ENCODE measurements at places on chromosomes 11 and 22.
A peak's percentile ranks its signal among the peaks of the same experiment; 100 is the strongest.

GRCh38 chr11:123020968-123021367 lies 39.3 kb upstream of the BSX start:
- DNase-seq = no peak

DNA sequence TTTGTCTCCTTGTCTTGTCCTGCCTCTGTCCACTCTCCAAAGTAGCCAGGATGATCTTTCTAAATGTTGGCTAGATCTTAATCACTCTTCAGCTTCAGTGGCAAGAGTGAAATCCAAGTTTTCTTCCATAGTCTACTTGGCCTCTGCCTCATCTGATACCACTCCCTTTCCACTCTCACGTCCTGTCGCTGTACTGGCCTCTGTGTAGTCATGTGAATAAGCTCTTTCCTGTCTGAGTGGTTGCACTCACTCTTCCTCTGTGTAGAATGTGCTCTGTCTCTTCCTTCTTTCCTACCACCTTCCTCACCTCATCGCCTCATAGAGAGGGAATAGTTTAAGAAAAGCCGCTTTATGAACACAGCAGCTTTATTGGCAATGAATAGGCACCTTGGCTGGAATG lies 86.5 kb downstream of the WNT11 start:
- no peak for DNase-seq

- DNase-seq = no peak
Observed at GRCh38 chr11:123065621-123066020, 3.7 kb upstream of the HSPA8 start.

- DNase-seq = no peak
Observed at GRCh38 chr22:39567135-39567946, 3.2 kb upstream of the CACNA1I start.

DNA sequence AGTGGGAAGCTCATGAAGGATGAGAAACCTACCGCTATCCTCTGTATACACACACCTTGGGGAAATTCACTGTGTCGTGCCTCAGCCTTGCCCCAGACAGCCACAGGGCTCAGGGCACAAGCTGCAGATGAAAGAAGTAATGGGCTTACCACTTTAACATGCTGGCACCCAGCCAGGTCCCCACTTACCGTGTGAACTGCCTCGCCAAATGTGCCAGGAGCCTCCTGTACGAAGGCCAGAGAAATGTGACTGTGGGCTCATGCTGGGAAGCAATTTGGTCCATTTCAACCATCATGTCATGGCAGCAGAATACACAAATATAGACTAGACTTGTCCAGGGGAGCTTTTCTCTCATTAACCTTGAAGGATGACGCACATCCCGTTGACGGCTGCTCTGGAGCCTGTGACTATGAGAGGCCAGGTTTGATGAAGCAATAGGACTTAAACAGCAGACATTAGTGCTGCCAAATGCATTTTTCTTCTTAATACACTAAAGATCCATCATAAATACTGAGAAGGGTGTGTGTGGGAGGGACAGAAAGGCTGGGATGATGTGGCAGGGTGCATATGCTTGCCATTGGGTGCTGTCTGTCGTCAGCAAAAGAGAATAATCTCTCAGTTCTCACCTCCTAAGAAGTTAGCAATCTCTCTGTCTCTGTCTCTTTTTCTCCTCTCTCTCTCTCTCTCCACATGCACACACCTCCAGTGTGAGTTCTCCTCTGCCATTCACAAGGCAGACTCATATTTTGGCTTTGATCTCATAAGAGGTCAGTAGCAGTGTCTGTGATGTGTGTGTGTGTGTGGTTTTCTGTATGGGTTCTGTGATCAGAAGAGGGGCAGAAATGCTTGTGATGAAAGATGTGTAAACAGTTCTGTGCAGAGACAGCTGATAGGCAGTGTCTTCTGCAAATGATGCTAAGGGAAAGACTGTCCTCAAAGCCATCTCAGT lies 142.4 kb downstream of the KIRREL3 start:
- peak; percentile 84 for DNase-seq

GRCh38 chr11:45937916-45938315 lies 15.5 kb downstream of the LARGE2 start:
- DNase-seq = no peak

- no peak for DNase-seq
Observed at GRCh38 chr11:111166598-111166997, 78.9 kb upstream of the POU2AF2 start.

Data from NCI-H1417 treated with DMSO at 0.1 percent for 48 hours (cell line).